Keratinocyte (primary cell): ENCODE measurements at places on chromosomes 2 and 18. TPM values are rescaled to one million over a fixed set of nuclear protein-coding genes. Genes with fewer than 3 reads are reported as not detected.

FEZ2 gene
- 29.6 to 56.2 TPM (median 35.4 TPM) in 3 replicates for polyA plus RNA-seq

GCKR gene
- 0.18 to 0.30 TPM (median 0.27 TPM) in 3 replicates for polyA plus RNA-seq

ATP8B1 gene
- polyA plus RNA-seq: 14.6 to 20.4 TPM (median 15.7 TPM) in 3 replicates

MRO gene
- polyA plus RNA-seq: not detected in 3 replicates

GBX2 gene
- polyA plus RNA-seq: 0.13 to 0.69 TPM (median 0.17 TPM) in 3 replicates

ADCYAP1 gene
- polyA plus RNA-seq: not detected in 3 replicates

RNU2-63P gene
- polyA plus RNA-seq: 2.4 TPM in 1 of 3 replicates, not detected in the others

CHRNA1 gene
- 0.05 TPM in 1 of 3 replicates, not detected in the others for polyA plus RNA-seq

- DNase-seq: no peak
Observed at GRCh38 chr2:218816561-218817011, 15.0 kb downstream of the PRKAG3 start.

DNA sequence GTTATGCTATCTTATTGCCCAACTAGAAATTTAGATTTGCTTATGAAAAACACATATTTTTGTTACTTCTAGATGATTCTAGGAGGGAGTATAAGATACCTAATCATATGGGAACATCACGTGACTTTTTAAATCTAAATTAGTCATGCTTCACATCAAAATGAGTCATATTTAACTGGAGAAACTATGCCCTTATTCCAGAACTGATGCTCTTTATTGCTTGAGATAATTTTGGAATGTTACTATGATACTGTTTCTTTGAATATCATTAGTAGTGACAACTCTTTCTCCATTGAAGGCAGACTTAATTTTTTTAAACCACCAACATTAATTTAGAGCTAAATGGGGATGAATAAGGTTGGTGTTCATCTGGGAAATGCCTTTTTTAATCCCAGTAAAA lies 19.9 kb upstream of the ELAC1 start:
- DNase-seq: no peak

- no peak for DNase-seq
Observed at GRCh38 chr2:201008296-201008829, 44.9 kb upstream of the ORC2 start.

DNA sequence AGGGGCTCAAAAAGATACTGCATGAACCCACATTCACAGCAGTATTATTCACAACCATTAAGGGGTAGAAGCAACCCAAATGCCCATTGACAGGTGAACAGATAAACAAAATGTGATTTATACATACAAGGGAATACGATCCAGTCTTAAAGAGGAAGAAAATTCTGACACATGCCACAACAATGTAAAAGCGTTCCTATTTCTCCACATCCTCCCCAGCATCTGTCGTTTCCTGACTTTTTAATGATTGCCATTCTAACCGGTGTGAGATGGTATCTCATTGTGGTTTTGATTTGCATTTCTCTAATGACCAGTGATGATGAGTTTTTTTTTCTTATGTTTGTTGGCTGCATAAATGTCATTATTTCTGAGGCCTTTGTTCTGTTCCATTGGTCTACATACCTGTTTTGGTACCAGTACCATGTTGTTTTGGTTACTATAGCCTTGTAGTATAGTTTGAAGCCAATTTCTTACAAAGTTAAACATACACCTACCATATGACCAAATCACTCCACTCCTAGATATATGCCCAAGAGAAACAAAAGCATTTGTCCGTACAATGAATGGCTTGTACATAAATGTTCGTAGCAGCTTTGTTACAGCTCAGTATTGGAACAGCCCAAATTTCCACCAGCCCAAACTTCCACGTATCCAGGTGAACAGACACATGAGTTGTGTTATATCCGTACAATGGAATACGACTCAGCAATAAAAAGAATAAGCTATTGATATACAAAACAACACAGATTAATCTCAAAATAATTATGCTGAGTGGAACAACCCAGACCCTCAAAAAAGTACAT lies 85.1 kb downstream of the TMEM131 start:
- DNase-seq: no peak

GRCh38 chr2:9971105-9971818 lies 19.8 kb downstream of the GRHL1 start:
- DNase-seq: no peak

DNA sequence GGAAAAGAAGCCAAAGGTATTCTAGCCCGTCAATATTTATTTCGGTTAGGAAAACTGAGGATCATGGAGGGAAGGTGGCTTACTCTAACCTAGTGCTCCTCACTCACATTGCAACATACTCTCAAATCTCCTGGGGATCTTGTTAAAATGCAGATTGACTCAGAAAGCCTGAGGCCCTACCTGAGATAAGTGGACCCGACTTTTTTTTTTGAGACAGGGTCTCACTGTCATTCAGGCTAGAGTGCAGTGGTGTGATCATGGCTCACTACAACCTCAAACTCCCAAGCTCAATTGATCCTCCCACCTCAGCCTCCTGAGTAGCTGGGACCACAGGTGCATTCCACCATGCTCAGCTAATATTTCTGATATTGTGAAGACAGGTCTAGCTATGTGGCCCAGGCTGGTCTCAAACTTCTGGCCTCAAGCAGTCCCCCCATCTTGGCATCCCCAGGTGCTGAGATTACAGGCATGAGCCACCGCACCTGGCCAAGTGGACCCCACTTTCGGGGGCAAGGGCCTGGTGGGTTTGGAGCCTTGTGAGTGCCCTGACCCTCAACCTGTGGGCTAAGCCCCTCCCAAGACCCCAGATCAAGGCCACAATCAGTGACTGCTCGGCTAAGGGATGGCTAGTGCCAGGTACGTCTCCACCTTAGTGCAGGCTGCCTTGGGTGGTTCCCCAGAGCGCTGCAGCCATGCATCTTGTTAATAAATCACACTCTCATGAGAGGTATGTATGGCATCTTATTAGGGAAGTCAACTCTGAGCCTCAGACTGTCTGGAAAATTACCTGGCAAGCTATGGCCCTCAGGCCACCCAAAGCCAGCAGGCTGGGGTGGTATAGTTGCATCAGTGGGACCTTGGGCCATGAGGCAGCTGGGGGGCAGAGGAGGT lies 1.1 kb upstream of the NEURL3 start:
- no peak for DNase-seq

GRCh38 chr2:216694826-216695217 lies 527 bp downstream of the IGFBP5 start:
- no peak for DNase-seq

DNA sequence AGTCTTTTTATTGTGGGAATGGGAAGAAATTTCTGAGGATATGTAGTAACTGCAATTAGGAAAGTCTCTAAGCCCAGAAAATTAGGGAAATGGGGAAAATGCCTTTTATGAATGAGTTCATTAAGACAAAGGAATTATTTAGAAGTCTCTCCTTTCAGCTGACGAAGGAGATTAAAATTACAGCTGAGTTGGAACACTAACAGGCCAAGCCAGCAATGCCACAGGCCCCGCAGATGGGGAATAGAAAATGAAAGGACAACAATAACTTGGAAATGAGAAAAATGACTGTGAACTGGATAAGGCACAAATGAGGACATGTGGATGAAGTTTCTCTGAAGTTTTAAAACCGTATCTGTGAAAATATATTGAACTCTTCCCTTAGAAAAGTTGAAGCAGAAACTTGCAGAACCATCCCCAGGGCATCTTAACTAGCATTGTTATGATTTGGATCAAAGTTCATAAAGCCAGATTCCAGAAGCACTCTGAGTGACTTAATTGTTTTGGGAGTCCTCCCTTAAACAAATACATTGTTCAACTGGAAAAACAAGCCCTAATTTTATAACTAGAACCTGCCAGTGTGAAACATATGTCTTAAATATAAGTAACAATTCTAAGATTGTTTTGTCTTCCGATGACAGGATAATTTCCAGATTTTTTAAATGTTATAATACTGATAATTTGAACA lies 51.3 kb downstream of the C2orf76 start:
- no peak for DNase-seq

DNA sequence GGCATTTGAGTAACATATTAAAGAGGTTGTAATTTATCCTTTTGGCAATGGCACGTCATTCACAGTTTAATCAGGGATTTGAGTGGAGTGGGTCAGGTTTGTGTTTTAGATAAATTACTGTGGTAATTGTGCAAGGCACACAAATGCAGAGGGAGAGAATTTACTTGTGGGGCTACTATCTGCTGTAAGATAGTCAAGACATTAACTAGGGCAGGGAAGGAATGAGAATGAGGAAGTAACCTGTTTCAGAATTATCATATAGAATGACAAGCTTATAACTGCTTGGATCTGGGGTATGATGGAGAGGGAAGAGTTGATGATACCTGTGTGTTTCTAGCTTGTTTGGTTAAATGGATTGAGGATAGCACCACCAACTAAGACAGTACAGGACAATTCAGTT lies 58.9 kb upstream of the ZSWIM2 start:
- DNase-seq: no peak

- no peak for DNase-seq
Observed at GRCh38 chr18:43079422-43079821, 36.1 kb downstream of the RIT2 start.

DNA sequence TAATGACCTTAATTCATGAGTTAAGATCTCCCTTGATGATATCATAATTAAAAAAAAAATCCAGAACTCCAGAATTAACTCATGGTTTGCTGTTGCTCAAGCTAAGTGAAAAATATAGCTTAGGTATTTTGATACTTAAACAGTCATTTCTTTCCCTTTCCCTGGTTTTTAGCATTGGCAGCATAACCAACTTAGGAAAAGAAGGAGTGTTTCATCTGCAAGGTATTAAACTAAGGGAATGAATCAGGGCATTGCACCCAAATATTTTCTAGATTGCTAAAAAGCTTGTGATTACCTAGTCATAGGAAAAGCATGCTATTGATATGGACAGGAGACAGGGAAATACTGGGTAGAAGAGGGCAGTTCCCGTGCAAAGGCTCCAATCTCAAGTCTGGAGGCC lies 207.2 kb downstream of the LRP1B start:
- DNase-seq: no peak

DNA sequence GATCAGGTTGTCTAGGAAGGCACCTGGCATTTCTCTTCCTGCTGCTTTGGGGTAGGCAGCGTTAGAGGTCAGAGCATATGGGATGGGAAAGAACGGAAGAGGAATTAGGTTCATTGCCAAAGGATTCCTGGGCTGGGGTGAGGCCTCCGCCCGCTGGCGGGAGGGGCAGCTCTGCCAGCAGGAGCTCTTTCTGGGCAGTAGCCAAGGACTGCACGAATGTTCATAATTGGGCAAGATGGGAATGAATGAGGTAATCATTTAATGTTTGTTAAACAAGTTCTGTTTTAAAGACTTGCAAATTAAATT lies 253.9 kb downstream of the AGAP1 start:
- peak; percentile 79 for DNase-seq

DNA sequence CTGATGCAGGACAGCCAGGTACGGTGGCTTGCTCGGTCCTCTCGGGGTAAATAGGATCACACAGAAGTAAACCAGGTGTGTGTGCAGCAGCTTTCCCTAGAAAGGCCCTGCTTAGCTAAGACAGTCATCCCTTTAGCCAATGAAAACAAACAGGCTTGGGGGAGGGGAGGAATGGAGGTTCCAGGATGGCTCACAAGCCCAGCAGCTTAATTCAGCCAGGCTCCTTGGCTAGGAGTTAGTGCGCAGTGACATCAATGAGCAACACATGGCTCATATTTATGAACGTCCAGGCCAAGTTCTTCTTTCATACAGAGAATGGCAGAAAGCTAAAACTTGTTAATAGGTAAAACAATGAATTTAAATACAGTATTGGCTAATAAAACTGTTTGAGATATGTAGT lies 10.2 kb downstream of the IAH1 start:
- DNase-seq: no peak

GRCh38 chr2:241541564-241542277 lies 16.8 kb upstream of the BOK start:
- no peak for DNase-seq

- peak; percentile 36 for DNase-seq
Observed at GRCh38 chr2:88659538-88659915, 31.9 kb upstream of the RPIA start.

- no peak for DNase-seq
Observed at GRCh38 chr2:61196671-61197070, 34.7 kb downstream of the C2orf74 start.

DNA sequence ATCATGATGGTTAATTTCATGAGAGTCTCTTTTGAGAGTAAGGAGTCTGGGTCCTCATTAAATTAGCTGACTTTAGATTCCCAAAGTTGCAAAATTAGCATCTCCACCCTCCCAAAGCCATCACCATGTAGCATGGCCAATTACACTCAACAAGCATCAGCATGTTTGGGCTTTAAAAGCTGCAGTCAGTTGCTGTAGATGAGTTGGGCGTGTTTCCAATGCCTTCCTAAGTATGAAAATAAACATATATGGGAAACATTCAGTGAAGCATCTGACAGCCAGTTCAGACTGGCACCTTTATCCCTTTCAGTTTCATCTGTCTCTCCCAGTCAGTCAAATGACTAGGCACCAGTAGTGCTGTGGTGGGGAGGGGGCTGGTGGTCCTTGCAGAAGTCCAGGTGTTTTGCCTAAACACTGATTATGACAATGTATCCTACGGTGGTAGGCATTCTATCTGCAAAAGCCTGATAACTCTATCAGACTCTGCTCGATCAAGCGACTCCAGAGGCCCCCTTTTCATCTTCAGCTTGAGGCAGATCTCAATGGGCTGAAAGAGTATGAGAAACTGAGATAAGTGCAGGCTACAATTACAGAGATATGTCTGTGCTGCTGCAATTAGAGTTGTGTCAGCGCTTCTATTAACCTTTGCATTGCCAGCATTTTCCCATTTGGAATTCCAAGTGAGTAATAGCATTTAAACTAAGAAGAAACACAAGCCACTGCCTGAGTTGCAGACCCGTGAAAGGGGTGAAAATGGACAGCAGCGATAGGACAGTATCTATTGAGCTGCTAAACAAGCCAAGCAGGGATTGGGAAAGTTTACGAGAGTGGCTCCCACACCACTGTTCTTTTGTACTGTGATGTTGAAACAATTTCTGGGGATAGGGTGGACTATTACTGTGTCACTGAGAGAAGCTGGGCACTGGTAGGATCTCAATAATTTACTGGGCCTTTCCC lies 67.3 kb upstream of the SPOPL start:
- DNase-seq: no peak

- no peak for DNase-seq
Observed at GRCh38 chr18:10329101-10329500, 125.3 kb upstream of the APCDD1 start.

DNA sequence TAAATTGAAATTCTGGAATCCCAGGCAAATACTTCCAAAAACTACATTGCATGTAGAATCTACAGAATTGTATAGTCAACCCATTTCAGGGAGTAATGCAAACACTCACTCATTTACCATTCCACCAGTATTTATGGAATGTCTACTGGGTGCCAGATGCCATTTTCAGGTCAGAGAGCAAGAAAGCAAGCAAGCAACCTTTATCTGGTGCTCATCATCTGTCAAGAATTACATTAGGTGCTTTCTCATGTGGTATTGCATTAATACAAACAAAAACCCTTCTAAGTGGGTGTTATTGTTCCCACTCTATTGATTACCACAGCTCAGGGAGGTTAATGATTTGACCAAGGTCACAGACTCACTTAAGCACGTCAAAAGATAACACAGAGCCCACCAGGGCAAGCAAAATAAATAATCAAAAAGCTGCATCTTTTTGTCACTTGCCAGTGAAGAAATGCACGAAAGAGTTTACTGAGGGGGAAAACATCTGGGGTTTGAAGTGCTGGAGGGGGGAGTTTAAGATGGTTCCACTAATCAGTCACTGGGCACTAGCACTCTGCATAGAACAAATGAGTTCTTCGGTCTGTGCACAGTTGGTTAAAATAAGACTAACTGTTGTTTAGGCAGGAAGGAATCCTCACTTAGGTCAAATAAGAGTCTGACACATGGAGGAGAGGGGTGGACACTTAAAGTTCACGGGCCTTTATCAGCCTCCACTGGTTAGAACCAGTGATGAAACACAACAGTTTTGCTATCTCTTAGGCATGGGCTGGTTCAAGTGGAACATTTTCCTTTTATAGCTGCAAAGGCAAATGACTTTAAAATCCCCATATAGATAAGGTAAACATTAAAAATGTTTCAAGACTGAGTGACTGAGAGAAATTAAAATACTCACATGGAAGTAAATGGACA lies 208.8 kb downstream of the CDH2 start:
- no peak for DNase-seq
